ENCODE measurements at places on chromosomes 7 and 10.

- DNase-seq = peak; percentile 3
These were observed 241.5 kb upstream of the SP8 start for GRCh38 chr7:21028186-21028585.

DNA sequence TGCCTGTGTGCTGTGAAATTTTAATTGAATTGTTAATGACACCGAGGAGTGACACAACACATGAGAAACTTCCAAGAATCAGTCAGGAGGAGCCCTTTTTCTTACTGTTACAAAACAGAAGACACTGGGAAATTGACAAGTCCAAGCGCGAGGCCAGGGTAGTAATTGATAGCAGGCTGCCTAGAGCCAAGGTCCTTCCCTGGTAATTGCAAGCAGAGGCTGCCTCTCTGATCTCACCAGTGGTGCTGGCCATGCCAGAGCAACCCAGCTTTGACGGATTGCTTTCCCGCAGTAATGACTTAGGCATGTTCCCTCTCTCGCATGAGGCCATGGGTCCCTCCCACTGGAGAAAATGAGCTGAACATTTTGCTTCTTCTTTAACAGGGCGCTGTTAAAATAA is 111.5 kb downstream of the LRMDA start:
- peak; percentile 71 for DNase-seq

DNA sequence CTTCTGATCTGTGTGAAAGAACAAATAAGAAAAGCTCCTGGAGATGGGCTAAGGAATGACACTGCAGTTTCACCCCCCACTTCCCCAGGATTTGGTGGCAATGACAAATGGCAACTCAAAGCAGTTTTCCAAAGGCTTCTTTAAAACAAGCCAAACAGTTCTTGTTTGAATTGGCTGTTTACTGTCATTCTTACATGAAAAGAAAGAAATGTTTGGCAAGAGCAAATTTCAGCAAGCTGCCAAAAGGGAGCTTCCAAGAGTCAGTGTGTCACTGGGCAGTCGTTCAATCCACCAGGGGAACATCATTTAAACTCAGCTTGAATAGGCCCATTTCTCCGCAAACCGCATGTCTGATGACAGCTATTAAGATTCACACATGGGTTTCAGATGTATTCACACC is 119.0 kb upstream of the RHOBTB1 start:
- DNase-seq = peak; percentile 34

DNA sequence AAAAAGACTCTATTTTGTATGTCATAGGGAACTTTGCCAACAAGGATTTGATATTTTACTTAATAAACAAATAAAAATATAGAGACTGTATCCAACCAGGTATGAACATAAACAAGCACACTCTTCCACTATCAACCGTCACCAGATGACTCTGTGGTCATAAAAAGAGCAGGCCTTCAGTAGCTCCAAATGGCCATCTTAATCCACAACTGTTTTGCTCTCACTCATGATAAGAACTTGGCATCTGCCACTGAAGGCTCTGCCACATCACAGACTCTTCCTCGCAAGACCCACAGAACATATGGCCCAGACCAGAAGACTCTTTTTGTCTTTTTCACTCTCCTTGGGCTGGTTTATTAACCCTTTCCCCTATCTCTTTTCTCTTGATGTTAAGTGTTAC is 98.7 kb upstream of the POM121L12 start:
- DNase-seq = no peak

GRCh38 chr10:127735723-127736221 is 1.2 kb upstream of the FOXI2 start:
- no peak for DNase-seq

DNA sequence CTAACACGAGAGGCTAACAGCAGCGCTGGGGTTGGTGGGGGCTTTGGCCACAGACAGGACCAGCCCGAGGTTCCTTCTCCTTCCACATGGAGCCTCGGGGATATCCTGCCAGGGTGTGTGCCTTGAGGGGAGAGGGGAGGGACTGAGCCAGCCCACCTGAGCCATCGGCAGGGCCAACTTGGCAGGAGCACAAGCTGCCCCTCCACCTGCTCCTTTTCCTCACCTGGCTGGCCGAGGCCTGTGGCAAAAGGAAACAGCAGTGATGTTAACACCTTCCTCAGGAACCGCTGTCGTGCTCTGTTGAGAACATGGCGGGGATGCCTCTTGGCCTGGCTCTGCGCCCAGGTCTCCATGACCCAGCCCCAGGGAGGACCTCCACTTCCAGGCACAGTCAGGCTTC is 255.1 kb upstream of the PPP2R2D start:
- no peak for DNase-seq

DNA sequence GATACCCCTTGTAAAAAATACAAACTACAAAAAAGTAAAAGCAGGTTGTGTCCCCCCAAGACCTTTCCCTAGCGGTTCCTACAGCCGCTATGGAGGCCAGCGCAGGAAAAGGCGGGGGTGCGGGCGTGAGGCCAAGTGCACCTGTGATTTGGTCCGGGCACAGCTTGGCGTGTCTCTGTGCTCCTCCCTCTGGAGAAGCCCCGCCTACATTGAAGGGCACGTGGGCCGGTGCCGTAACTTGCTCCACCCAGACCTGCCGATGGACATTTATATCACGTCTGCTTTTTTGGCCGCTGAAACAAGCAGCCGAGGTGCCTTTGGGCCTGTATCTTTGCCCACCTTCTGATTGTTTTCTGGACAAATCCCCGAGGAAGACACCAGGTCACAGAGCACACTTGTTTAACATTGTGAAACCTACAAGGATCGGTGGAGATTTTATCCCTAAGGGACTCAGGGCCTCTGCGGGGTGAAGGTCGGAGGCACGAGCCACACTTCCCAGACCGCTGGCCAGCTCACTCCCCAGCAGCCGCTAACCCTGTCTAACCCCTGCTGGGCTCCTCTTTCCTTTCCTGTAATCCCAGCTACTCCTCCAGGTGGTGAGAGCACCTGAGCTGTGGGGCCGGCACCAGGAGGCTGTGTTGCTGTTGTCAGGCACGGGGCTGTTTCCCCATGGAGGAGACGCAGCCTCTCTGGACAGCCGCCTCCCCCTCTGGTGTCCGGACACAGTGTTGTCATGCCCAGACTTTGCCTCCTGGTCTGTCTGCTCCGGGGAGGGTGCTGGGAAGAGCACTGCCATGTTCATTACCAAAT is 18.8 kb upstream of the INPP5A start:
- DNase-seq = no peak

DNA sequence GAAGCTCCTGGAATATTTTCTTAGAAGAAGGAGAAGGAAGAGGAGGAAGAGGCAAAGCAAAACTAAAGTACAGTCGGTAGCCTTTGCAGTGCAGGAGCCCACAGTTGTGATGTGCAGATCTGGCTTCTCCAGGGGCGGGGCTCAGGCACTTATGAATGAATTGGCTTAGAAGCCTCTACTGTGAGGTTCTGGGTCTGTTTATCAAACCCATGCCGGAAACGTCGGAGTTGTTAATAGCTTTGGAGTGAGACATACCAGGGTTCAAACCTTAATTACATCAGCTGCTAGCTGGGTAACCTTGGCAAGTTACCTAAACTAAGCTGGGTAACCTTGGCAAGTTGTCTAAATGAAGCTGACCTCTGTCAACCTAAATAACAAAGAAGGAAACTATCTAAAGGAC is 89.3 kb upstream of the PITRM1 start:
- no peak for DNase-seq

- peak; percentile 55 for DNase-seq
These were observed 537.1 kb upstream of the FOXK1 start for GRCh38 chr7:4144811-4145510.

GRCh38 chr10:118986815-118987790 is 42.4 kb upstream of the NANOS1 start:
- DNase-seq = no peak

GRCh38 chr7:79284211-79284610 is 169.3 kb downstream of the MAGI2 start:
- no peak for DNase-seq

DNA sequence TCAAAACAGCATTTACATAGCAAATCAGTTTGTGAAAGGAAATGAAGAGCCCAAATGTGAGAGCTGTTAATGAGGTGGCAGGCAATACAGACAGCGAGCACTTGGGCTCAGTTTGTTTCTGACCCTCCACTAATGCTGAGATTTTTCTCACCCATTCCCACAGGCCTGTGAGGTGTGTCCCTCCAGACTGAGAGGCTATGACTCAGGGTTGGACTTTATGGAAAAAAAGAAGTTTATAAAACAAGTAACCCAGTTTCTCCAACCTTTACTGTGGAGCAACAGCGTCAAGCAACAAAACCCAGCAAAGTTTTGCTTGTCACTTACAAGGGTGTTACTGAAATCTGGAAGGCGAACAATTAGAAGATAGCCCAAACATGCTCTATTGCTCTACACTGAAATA is 4.9 kb upstream of the FEZF1 start:
- DNase-seq = no peak

GRCh38 chr7:100949933-100950443 is 654 bp downstream of the MUC3A start:
- no peak for DNase-seq

DNA sequence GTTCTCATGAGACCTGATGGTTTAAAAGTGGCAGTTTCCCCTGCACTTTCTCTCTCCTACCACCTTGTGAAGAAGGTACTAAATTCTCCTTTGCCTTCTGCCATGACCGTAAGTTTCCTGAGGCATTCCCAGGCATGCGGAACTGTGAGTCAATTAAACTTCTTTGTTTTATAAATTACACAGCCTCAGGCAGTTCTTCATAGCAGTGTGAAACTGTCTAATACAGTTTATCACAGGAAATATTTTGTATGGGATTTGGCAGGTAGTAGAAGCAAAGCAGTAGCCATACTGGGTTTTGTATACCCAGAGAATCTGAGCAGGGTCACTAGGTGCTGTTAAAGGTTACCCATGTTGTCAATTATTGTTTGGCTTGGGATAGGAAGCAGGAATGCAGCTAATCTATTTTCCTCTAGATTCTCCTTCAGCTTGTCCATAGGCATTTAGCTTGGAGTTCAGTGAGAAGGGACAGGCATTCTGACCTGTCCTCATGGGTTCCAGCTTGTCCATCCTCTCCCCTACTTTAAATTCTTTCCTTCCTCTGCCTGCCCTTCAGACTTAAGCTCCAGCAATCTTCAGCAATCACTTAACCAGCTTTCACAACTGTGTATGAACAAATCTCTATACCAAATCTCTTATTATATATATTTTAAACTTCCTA is 186.7 kb downstream of the PCLO start:
- DNase-seq = no peak

- no peak for DNase-seq
These were observed 22.4 kb downstream of the PRSS2 start for GRCh38 chr7:142793156-142793555.

DNA sequence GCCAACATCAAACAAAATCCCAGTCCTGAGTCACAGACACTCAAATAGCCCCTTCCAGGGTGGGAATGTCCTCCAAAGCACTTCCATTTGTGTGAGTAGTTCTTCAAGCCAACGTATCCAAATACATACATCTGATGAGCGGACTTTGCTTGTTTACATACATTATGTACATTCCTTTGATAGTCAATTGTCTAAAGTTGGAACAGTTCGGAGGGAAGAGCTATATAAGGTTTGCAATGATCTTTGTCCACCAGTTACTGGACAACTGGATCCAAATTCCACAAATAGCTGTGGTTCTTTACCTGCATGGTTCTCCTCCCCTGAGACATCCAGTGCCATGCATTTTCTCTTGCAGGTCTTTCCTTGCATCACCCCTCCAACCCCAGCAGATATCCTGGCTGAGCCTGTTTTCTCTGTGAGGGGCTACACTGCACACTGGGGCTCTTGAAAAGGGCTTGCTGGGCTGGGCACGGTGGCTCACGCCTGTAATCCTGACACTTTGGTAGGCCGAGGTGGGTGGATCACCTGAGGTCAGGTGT is 4.7 kb upstream of the MGMT start:
- DNase-seq = no peak

- no peak for DNase-seq
These were observed 1.6 kb downstream of the CDNF start for GRCh38 chr10:14836208-14836607.

DNA sequence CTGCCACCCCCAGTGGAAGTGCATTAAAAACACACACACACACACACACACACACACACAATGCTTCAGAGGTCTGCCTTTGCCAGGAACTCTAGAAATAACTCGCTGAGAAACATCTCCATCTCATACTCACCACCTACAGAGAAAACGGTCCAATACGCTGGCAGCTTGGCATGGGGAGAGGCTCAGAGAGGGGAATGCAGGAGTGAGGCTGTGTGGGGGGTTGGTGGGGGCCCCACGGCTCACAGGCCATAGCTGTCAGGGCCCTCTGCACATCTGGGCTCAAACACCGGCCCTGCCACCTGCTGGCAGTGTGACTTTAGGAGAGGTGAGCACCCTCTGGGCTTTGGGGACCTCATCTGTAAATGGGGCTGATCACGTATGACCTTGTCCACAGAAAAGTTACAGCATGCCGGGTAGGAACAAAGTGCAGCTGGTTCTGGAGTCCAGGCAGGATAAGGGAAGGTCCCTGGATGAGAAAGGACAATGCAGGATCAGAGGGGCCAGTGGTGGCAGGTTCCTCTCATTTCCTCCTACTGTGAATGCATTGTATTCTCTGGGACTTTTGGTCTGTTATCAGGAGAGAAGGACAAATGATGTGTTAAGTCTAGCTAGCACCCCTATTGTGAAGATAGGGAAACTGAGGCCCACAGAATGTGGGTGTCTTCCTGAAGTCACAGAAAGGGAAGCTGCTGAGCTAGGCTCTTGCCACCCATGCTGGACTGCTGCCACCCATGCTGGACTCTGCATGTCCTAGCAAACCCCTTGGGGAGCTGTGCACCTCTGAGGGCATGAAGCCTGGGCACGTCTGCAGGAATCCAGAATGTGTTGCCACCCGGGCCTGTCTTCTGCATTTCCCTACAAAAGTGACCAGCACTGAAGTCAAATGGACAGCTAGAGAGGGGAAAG is 404.6 kb downstream of the RPS24 start:
- no peak for DNase-seq

DNA sequence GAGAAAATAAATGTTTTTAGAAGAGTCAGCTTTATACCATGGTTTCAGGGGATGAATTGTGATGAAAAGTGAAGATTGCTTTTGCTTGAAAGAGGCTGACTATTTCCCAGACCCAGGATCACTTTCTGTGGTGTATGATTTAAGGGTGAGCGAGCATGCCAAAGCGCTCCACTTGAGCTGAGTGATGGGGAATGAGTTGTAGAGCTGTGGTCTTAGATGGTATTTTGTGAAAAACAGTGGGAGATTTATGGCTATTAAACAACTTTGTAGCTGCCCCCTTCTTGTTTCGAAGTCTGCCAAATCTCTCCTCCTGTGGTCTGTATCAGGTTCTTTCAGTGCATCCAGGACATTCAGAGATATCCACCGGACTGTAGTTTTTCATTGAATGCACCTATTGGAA is 888.2 kb downstream of the LRMDA start:
- DNase-seq = no peak

DNA sequence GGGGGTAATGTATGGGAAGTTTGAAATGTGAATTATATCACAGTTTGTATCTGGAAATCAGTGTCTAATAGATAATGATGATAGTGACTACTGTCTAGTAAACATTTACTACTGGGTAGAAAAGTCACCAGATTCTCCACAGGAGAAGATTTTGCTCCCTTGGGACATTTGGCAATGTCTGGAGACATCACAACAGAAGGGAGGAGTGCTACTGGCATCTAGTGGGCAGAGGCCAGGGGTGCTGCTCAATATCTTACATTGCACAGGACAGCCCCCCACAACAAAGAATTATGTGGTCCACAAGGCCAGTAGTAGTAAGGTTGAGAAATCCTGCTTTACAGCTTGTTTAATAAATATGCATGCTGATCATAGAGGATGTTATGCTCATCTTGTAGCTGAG is 92.3 kb upstream of the PRPS1L1 start:
- peak; percentile 15 for DNase-seq

Data from adipocyte (in vitro differentiated cells).